ENCODE measurements at places on chromosomes 13 and 19.
A peak's percentile ranks its signal among the peaks of the same experiment; 100 is the strongest.

- no peak for DNase-seq
Measured at GRCh38 chr19:51737924-51738323, 13.8 kb downstream of the FPR1 start.

DNA sequence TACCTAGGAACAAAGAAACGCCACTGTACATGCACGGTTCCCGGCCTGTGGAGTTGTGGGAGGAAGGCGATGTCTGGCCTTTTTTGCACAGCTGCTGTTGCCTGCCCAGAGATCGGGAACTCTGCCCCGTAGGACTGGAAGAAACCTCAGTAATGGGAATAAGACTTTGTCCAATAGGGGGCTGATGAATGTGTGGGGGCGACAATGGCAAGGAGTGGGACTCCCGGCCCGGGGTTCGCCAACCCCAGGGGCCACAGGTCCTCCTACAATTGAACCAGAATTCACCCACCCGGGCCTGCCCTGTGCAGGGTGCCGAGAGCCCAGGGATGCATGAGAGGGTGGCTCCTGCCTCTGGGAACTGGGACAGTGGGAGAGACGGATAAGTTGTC lies 2.0 kb upstream of the CEBPA start:
- DNase-seq = peak; percentile 87

DNA sequence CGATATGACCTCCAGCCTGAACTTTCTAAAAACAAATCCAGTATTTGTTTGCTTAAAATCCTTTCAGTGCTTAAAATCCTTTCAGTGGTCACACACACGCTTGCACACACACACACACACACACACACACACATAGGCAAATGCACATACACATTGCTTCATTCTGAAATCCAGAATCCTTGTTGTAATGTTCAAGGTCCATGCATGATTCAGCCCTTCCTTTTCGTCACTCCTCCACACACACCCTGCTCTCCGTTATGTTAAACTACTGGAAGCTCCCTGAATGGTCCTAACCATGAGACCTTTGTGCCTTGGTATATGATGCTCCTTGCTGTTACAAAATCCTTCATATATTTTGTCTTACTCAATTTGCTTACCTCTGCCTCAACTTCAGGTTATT lies 44.9 kb downstream of the SERTM1 start:
- DNase-seq = no peak

DNA sequence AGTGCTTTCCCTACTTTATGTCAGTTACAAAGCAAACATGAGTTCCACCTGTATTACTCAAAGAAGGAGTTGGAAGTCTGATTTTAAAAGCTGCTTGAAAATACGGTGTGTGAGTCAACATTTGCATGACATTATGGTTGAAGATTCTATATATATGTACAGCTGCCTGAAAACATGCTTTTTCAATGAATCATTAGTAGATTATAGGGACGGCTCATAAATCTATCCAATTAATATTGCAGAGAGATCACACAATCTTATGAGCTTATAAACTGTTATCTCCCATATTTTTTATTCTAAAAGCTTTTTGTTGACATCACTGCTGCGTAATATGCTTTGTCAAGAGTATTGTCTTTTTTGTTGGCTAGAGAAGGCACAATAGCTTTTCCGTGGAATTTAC lies 873.8 kb downstream of the SLITRK6 start:
- no peak for DNase-seq

GRCh38 chr13:29532821-29533220 lies 62.7 kb downstream of the SLC7A1 start:
- no peak for DNase-seq

GRCh38 chr19:6663236-6664201 lies 6.4 kb downstream of the TNFSF14 start:
- DNase-seq = no peak

GRCh38 chr13:67833564-67833963 lies 603.4 kb upstream of the PCDH9 start:
- no peak for DNase-seq

GRCh38 chr19:53865918-53866864 lies 1.5 kb upstream of the MYADM start:
- no peak for DNase-seq

GRCh38 chr19:45791744-45792469 lies 738 bp downstream of the DMWD start:
- DNase-seq = no peak

GRCh38 chr19:49333811-49334288 lies 1.4 kb upstream of the CD37 start:
- DNase-seq = peak; percentile 72

GRCh38 chr19:17805427-17805826 lies 10.5 kb downstream of the B3GNT3 start:
- no peak for DNase-seq

GRCh38 chr13:73058432-73058735 lies 421 bp upstream of the KLF5 start:
- no peak for DNase-seq

DNA sequence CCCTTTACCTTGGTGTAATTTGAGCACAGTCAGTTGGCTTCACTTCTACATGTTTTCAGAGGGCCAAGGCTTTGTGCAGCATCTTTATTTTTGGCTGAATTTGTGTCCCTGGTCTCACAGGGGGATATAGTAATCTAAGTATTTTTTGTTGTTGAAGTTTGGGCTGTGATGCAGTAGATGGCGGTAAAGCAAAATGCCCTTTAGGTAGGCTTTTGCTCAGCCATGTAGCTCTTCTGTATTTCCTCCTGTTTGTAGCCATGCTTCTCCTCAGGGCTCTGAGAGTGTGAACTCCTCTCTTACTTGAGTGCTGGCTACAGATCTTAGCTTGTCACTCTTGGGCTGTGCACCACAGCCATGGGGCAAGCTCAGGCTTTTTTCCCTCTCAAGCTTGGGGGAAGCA lies 328.6 kb downstream of the SLITRK5 start:
- DNase-seq = no peak

DNA sequence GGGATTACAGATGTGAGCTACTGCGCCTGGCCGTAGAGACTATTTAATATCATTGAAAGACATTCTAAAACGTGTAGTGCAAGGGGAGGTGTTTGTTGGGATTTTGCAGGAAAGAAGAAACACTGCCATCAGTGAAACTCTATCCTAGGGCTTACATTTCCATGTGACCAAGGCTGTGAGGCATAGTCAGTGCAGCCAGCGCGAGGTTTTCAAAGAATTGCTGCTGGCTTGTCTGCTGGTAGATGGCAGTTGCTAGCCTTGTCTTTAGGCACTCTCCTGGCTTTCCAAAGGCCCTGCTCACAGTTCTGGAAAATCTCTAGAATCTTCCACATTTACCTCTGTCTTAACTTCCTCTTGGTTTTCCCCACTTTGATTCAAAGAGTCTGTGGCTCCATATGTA lies 77.5 kb downstream of the GPC6 start:
- no peak for DNase-seq

- no peak for DNase-seq
Measured at GRCh38 chr19:5479958-5480357, 24.7 kb downstream of the ZNRF4 start.

GRCh38 chr19:8806661-8807060 lies 25.4 kb downstream of the ZNF558 start:
- DNase-seq = no peak

DNA sequence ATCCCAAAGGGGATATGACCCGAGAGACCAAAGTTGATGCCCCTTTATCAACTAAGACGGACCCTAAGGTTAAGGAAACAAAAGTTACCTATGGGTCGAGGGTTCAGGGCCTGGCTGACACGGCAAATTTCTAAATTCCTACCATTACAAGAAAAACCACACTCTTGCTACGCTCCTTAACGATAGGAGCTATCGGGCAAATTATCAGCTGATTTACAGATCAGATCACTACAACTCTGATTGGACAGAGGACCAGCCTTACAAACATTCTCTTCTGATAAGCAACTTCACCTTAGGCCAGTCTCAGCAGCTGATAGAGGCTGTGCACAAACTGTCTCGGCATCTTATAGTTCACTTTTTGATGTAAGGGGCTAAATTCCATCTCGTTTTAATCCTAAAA lies 117.9 kb downstream of the KCTD15 start:
- no peak for DNase-seq

- no peak for DNase-seq
Measured at GRCh38 chr13:39586151-39586550, 16.8 kb downstream of the LHFPL6 start.

DNA sequence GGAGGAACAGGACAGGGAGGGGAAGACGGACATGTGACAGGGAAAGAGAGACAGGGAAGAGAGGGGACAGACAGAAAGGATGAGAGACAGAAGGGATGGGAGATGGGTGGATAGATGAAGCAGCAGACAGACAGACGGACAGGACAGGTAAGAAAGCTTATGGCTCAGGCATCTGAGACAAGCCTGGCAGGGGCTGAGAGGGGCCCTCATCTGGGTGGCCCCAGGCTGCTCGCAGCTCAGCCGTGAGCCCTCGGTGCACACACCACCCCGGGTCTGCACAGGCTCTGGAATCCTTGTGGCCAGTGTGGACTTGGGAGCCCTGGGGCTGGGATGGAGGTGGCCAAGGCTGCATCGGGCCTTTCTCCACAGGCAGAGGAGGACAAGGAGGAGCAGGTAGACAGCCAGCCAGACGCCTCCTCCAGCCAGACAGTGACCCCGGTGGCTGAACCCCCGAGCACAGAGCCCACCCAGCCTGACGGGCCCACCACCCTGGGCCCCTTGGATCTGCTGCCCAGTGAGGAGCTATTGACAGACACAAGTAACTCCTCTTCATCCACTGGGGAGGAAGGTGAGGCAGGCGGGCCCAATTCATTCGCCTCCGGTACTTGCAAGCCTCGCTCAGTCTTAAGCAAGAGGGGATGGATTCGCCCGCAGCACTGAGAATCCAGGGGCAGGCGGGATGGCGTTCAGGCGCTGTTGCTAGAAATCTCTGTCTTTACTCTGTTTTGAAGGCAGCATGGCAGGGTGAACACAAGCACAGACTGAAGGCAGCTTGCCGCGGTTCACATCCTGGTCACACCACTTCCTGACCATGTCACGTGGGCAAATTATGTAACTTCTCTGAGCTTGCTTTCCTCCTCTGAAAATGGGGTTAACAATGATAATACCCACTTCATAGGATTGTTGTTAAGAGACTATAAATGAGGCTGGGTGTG lies 14.0 kb downstream of the GRAMD1A start:
- DNase-seq = no peak

- no peak for DNase-seq
Measured at GRCh38 chr19:18063463-18063862, 23.3 kb downstream of the IL12RB1 start.

DNA sequence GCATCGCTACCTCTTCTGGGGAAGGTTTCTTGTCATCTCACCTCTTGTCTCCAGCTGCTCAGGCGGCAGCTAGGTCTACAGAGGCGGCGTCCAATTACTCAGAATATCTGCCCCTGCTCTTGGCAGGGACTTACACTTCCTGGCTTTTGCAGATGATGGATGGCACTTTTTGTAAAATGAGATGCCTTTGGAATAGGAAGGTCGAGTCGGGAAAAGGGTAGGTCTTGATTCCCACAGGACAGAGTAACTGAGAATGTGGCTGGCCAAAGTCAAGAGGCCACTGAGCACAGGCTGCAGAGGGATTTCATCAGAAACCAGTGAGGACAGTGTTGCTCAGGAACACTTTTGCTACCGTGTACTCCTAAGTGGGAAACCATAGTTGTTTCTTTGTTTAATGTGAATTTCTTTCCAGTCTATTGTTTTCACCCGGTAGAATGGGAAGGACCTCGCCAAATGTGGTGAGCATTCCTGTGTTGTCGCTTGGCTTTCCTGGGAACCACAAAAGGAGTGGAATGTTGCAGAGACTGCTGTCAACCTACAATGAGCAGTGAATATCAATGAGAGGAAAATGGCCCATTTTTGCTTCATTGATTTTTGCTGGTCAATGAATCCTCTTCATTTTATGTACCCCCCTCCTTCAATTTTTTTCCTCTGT lies 383.7 kb downstream of the HS6ST3 start:
- no peak for DNase-seq

DNA sequence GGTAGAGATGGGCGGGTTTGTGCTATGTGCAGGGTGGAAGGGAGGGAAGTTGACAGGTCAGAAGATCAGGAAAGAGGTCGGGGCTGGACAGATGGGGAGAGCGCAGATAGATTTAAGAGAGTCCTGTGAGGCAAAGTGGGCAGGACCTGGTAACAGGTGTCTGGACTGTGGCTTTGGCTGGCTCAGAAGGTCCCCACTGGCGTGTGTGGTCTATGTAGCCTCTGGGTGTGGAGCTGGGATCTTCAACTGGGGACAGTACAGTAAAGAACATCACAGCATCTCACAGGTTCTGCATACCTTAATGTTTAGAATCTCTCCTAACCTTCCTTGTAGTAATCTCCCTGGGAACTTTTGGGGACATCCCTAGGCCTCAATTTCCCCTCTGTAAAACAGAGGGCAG lies 17.7 kb downstream of the CKM start:
- DNase-seq = no peak

DNA sequence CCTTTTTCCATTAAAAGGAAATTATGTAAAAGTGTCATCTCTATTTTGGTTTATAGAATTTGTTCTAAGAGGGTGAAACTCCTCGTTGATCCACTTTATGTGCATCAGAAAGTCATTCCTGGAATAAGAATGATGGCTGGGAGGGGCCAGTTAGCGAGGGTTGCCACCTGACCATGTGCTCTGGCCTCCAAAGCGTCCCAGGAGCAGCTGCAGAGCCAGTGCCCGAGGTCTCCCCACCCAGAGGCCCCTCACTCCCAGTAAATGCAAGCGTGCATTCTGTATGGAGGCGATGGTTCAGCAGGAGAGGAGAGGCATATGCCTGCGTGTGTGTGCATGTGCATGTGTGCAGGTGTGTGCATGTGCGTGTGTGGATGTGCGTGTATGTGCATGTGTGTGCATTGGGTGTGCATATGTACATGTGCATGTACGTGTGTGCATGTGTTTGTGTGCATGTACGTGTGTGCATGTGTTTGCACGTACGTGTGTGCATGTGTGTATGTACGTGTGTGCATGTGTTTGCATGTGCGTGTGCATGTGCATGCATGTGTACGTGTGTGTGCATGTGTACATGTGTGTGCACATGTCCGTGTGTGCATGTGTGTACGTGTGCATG lies 345.8 kb downstream of the TEX29 start:
- no peak for DNase-seq

GRCh38 chr19:51607920-51608562 lies 22.2 kb downstream of the SIGLEC5 start:
- DNase-seq = no peak

DNA sequence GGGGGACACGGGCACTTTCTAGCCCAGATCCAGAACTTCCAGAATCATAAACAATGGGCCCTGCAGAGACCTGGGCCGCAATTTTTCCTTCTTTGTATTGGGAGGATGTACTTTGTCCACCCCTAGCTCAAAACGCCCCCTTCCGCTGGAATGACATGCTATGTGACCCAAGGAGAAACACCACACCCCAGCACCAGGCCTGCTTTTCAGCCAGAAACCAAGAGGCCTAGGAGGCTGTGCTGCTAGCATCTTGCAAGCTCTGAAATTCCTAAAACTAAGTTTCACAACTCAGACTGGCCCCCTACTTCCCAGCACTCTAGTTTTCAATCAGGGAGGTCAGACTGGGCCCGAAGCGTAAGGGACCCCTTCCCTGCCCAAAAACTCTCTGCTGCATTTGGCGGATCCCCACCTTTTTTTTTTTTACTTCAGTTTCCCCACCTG lies 538 bp downstream of the LSM4 start:
- DNase-seq = no peak

GRCh38 chr19:6639439-6639838 lies 30.5 kb downstream of the TNFSF14 start:
- DNase-seq = no peak

GRCh38 chr19:17866964-17867486 lies 4.7 kb upstream of the SLC5A5 start:
- DNase-seq = no peak
